Breast epithelium (tissue), 4 donors: ENCODE measurements at places on chromosomes 2 and 18.

- no peak overlapping the region for H3K27ac ChIP-seq
- H3K4me3 ChIP-seq = no peak overlapping the region
- DNase-seq = no peak
- H3K27me3 ChIP-seq = no peaks in the 10 kb centered on the region
- no peaks in the 10 kb centered on the region for H3K4me1 ChIP-seq
- no peaks in the 10 kb centered on the region for H3K36me3 ChIP-seq
Measured at GRCh38 chr2:134679294-134679693, 39.5 kb downstream of the TMEM163 start.

DNA sequence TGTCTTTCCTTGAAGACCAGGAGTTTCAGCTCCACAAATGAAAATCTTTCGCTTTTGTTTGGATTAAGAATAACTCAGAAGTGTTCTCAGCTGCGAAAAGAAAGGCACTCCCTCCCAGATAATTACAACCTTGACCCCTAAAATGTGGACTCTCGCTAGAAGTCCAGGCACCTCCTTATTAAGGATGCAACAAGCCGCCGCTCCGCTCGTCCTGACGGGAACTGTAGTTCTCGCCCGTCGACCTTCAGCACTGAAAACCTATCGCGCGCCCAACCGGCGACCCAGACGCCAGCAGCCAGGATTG, 559 bp downstream of the IMMT start:
- DNase-seq = no peak
- H3K4me3 ChIP-seq = peak overlapping the region; percentile 91
- peaks cover 8% of the 10 kb centered on the region for H3K4me1 ChIP-seq
- H3K36me3 ChIP-seq = no peaks in the 10 kb centered on the region
- H3K27ac ChIP-seq = peak overlapping the region; percentile 98

DNA sequence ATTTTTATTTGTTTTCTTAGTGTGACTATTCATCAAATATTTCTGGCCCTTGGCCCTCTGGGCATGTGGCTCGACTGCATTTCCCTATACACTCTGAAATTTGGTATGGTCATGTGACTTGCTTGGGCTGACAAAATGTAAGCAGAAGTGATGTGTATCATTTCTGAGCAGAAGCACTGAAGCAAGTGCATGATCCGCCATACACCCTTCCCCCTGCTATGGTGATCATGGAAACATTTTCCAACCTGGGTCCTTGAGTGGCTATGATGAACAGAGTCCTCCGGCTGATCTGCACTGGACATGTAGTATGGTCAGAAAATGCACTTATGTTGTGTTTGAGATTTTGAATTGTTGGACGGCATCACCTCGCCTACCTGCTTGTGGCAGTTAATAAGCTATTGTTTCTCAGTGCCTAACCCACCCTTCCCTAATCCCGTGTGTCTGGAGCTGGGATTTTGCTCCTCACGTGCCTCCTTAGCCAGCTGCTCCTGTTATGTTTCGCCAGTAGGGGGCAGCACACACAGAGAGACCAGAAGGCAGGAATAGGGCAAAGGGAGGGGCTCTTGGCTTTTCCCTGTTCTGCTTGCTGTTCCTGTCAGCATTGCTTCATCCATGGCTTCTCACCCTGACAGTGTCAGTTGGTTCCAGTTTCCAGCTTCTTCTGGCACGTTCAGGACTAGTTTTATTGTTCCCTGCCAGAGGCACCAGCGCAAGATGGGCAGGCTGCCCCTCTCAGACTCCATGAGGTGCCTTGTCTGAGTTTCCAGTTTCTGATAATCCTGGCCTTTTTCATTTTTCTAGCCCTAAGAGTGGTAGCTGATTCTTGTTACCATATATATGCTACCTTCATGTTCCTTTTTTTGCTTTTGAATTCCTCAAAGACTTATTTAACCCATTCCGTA, 207.4 kb downstream of the ARL6IP6 start:
- no peak for DNase-seq
- no peaks in the 10 kb centered on the region for H3K36me3 ChIP-seq
- no peaks in the 10 kb centered on the region for H3K27me3 ChIP-seq
- no peak overlapping the region for H3K4me3 ChIP-seq
- H3K4me1 ChIP-seq = no peaks in the 10 kb centered on the region
- no peak overlapping the region for H3K27ac ChIP-seq

DNA sequence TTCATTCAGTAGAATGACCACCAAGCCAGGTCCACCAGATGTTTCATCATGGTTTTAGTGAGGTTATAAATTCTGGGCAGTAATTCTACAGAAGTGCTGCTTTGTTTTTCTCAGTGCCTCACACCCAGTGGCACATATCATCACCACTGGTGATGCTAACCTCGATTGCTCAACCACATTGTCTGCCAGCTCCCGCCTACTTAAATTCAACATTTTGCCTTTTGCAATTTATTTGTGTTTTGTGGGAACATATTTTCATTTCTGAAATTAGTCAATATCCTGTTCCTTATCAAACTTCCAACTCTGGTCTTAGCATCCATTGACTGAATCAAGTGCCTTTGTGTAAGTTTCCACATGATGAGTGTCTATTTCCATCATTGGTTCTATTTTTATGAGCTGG, 62.3 kb upstream of the TMEM178A start:
- no peaks in the 10 kb centered on the region for H3K4me1 ChIP-seq
- no peaks in the 10 kb centered on the region for H3K36me3 ChIP-seq
- no peaks in the 10 kb centered on the region for H3K27me3 ChIP-seq

- no peak overlapping the region for H3K4me3 ChIP-seq
- H3K27ac ChIP-seq = no peak overlapping the region
- H3K27me3 ChIP-seq = no peaks in the 10 kb centered on the region
Measured at GRCh38 chr18:41459656-41460055, 495.4 kb upstream of the PIK3C3 start.

DNA sequence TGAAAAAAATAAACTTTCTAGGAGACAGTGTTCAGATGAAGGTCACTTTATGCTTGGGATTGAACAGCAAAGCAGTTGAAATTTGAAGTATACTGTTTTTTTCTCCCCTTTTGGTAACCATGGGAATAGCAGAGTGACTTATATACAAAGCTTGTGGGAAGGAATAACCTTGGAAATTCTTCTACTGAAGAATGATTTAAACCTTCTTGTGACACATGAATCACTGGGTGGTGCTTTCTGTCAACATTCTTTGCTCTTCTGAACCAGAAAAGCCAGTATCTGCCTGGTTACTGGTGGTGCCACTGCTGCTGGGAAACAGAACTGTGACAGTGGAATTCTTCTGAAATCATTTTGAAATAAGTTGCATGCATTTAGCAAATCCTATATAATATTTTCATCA, 39.4 kb upstream of the RND3 start:
- DNase-seq = no peak
- H3K4me1 ChIP-seq = no peaks in the 10 kb centered on the region
- H3K27ac ChIP-seq = no peak overlapping the region
- no peak overlapping the region for H3K4me3 ChIP-seq
- H3K36me3 ChIP-seq = no peaks in the 10 kb centered on the region

DNA sequence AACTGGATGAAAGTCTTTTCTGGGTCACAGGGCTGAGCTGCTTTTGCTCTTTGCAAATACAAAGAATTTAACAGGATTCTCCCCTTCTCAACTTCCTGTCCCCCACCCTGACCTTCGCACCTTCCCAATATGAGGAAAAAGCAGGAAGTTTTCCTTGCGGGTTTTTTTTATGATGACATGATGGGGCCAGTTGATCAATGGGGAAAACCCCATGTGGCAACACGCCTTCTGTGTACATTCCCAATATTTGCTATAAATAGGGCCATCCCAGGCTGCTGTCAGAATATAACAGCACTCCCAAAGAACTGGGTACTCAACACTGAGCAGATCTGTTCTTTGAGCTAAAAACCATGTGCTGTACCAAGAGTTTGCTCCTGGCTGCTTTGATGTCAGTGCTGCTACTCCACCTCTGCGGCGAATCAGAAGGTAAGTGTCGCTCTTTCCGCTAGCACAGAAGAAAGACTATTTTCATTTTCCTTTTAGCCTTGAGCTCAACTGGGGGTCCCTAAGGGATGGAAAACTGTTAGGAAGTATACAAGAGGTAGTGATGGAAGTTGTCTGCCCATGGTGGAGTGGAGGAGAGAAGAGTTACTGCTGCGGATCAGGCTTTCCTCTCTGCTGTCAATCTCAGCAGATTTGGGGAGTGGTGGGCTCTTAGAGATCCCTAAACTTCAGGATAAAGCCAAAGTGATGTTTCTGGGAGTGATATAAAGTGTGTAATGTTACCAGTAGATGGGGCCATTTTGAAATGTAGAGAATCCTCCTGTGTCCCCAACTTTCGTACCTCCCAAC, at the start of gene CCL20:
CCL20 (plus strand) TSS at position 281 of the 792 bp plus-strand sequence; CDS start at position 351, 70 bp downstream.
- H3K27ac ChIP-seq = no peak within 1 kb of the TSS
- no peak within 1 kb of the TSS for H3K4me3 ChIP-seq
- peaks cover 12% of the 10 kb centered on the region for H3K27me3 ChIP-seq
- H3K4me1 ChIP-seq = no peaks in the 10 kb centered on the region
- no peak for DNase-seq

- H3K27ac ChIP-seq = no peak overlapping the region
- H3K36me3 ChIP-seq = no peaks in the 10 kb centered on the region
- no peak overlapping the region for H3K4me3 ChIP-seq
- no peaks in the 10 kb centered on the region for H3K4me1 ChIP-seq
Measured at GRCh38 chr2:42256505-42256904, 87.4 kb downstream of the EML4 start.

- no peak overlapping the region for H3K27ac ChIP-seq
- no peak for DNase-seq
- H3K36me3 ChIP-seq = no peaks in the 10 kb centered on the region
- H3K4me1 ChIP-seq = no peaks in the 10 kb centered on the region
Measured at GRCh38 chr2:64394153-64394552, 59.8 kb upstream of the LGALSL start.

DNA sequence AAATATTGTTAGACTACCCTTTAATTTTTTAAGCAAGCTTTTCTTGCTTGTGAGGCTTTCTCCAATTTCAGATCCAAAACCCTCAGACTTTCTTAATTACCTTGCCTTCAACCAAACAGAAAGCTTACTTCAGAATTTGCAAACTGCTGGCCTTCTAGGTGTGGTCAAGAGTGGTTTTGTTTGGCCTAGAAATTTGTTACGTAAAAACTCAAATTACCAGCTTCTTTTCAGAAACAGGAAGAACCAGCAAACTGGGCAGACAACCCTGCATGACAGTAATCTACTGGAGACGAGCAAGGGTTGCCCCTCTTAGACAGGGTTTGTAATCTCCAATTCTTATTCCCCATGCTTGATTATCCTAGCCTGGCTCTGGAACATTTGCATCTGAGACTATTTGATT, 27.1 kb downstream of the SRBD1 start:
- H3K36me3 ChIP-seq = no peaks in the 10 kb centered on the region
- H3K27ac ChIP-seq = no peak overlapping the region
- no peak for DNase-seq

DNA sequence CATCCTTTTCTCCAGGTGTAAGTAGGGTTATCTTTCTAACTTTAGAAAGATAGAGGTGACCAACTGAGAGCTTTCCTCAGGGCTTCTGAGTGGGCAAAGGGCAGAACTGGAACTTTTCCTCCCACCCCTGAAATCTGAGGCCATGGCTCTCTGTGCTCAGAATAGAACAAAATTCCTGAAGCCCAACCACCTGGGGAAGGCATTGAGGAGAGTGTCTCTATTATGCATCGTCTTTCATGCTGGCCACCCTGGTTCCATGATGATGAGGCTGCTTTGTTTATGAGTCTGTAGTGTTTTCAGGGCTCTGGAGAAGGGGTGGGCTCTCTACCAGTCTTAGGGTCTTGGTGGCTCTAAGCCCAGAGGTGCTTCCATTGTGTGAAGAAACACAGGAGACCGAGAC, 30.7 kb upstream of the IL1R1 start:
- no peaks in the 10 kb centered on the region for H3K27me3 ChIP-seq
- no peak overlapping the region for H3K4me3 ChIP-seq
- H3K4me1 ChIP-seq = no peaks in the 10 kb centered on the region

DNA sequence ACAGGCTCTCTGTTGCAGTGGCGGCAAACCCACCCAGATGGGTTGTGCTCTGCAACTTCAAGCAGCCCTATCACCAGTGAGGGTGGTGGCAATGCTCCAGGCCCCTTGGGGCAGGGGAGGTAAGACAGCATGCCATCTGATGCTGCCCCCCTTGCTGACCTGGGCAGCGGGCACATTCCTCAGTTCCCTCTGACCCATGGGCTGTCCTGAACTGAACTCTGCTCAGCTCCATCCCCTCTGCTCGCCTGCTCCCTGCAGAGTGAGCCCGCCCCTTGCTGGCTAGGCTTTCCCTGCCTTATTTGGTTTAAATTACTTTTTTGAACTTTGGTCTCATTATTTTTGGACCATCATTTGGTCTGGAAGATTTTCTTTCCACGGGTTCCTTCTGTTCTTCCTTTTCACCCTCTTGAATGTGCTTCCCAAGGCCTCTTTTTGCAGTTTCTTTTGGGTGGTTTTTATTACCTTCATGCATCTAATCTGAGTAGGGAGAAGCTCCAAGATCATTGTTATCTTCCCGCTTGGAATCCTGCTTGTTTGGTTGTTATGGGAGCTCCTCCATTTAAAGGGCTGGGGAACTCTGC, 565.4 kb downstream of the TNS1 start:
- peak overlapping the region; percentile 67 for H3K27ac ChIP-seq
- H3K36me3 ChIP-seq = no peaks in the 10 kb centered on the region
- no peaks in the 10 kb centered on the region for H3K27me3 ChIP-seq
- H3K4me1 ChIP-seq = peaks cover 2% of the 10 kb centered on the region
- no peak overlapping the region for H3K4me3 ChIP-seq

DNA sequence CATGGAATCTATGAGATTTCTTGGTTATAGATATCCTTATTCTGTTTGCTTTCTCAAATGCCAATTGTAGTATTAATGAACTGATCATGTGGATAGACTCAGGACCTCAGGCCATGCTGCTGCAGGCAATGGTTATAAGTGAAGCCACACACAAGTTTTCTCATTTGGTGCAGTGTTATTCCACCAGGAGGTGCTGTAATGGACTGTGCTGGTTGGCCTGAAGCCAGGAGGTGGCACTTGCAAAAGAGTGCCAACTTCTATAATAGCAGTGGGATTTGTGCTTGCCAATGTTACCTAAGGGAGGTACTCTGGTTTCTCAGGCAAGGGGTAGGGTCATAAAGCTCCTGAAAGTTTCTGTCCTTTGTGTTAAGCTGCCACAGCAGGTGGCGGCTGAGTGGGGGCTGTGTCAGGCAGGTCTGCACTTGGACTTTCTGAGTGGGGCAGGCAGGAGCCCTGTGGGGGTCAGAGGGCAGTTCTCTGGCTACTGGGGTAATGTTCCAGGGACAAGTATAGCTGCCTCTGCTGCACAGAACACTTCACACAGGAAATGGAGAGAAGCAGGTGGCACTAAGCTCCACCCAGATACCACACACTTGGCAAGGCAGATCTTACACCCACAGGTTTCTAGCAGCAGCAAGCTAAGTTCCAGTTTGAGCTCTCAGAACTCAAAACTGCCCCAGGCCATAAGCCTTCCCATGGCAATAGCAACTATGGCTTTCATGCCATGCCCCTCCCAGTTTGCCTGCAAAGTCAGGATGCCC, 352.6 kb upstream of the CWC22 start:
- DNase-seq = peak; percentile 73
- H3K4me3 ChIP-seq = no peak overlapping the region
- H3K36me3 ChIP-seq = no peaks in the 10 kb centered on the region

DNA sequence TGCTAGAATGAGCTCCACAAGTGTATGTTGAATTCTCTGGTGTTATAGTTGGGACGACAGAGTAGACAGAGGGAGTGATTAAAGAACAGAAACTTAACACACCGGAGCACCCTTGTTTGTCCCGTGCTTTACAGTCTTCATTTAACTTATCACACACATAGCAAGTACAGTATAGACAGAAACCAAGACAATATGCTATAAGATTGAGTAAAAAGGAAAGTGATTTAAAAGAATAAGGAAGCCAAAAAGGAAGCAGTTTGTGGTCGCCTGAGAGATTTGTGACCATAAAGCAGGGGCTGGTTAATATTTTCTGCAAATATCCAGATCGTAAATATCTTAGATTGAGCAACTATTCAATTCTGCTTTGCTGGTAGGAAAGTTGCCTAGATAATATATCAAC, 1128.4 kb downstream of the TSN start:
- no peak for DNase-seq
- no peak overlapping the region for H3K27ac ChIP-seq
- H3K4me1 ChIP-seq = no peaks in the 10 kb centered on the region
- no peaks in the 10 kb centered on the region for H3K27me3 ChIP-seq
